ENCODE measurements at places on chromosomes 11 and 22.

GRCh38 chr22:48376428-48376827, 1451.2 kb downstream of the BRD1 start:
- DNase-seq: no peak

GRCh38 chr11:80473562-80473961, 1032.7 kb upstream of the TENM4 start:
- no peak for DNase-seq

- no peak for DNase-seq
These were observed 5.5 kb upstream of the CXCR5 start for GRCh38 chr11:118878163-118878563.

DNA sequence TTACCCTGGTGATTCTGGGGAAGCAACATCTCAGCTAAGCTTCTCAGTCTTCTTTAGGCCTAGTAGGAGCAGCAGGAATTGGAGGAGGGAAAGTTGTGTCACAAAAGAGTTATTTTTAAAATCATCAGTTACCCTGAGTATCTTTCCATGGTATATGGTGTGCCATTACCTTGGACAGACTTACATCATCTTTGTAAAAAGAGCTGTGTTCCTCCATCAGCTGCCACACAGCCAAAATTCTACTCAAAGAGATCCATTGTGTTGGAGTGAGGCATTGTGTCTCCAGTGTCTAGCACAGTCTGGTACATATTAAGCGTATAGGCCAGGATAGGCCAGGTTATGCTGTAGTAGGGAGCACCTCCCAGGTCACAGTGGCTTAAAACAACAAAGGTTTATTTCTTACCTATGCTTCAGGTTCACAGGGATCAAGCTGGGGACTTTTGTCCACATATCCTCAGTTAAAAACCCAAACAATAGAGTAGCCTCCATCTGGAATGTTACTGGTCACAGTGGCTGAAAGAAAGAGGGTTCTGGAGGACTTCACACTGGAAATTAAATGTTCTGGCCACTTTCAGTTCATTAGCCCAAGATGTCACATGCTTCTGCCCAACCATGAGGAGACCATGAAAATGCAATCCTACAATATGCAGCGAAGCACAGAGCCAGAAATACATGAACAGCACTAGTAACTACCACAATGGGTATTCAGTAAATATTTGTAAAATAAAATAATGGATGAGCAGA, 9.9 kb upstream of the TMPRSS5 start:
- DNase-seq: no peak

- no peak for DNase-seq
These were observed 14.1 kb downstream of the DERL3 start for GRCh38 chr22:23824476-23825245.

- no peak for DNase-seq
These were observed 4.6 kb upstream of the VSIG10L2 start for GRCh38 chr11:125941267-125941618.

DNA sequence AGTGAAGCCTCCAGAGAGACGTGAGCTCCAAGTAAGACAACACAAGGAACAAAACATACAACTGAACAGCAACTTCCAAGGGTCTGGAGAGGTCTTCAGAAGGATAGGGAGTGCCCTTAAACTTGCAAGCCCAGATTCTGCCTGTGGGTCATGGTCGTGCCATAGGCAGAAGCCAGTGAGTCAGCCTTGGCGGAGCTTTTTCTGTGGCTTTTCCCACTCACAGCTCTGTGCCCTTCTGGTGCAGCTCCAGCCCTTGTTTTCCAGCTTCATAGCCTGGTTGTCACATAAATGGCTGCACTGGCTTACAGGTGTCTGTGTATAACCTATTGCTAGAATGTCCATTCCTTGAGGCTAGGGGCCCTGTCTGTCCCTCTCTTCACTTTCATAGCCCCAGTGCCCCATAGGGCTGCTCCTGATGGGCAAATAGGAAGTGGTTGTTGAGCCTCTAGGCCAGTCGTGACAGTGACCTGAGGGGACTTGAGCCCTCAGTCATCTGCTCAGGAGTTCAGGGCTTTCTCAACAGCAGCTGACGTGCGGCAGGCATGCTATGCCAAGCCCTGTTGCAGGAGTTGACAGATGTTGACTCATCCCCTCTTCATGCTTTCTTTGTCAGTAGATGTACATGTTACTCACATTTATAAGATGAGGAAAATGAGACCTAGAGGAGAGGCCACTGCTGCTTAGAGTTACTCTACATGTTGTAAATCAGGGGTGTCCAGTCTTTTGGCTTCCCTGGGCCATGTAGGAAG, 7.4 kb downstream of the MED15 start:
- DNase-seq: no peak

DNA sequence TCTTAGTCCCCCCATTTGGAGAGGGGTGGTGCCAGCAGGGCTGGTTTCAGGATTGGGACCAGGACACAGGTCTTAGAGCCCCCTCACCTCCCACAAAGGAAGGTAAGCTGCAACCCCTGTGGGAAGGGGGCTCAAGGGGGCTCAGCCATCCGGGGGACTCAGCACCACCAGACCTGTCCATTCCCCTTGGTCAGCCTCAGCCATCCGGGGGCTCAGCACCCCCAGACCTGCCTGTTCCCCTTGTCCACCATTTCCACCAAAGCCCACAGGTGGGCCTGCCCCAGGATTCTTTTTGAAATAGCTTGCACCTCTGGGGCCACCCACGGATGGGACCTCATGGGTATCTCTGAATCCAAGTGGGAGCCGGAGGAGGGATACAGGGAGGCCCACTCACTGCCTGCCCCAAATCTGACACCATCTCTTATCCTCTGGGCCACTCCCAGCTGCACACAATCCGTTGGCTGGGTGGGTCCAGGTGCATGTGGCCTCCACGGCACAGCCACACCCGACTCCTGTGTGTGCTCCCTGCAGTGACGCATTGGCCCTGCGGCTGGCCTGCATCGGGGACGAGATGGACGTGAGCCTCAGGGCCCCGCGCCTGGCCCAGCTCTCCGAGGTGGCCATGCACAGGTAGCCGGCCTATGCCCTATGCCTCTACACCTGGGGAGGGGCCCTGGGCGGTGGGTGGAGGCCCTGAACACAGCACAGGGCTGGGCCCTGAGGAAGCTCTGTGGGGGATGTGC, 15.9 kb downstream of the MCAT start:
- DNase-seq: no peak

DNA sequence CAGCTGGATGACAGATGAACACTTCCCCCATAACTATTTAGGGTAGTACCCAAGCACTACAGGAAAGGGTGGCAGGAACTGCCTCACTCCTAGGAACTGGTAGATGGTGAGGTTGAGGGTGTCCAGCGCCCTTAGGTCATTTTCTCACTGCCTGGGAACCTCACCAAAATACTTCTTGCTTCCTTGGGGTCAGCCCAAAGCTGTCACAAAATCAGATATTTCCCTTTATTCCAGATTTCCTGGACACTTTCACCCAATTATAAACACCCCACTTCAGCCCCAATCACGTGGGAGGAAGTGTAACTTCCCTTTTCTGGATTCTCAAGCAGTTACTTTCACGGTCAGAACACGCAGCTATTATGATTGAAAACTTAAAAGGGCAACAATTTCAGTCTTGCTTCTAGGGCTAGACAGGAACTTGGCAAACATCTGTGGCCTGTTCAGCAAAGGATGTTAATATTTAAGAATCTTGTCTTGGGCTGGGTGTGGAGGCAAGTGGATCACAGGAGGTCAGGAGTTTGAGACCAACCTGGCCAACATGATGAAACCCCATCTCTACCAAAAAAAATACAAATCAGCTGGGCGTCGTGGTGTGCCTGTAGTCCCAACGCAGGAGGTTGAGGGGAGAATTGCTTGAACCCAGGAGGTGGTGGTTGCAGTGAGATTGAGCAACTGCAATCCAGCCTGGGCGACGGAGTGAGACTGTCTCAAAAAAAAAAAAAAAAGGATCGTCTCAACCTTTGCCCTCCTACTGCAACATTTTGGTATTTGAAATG, 4.0 kb downstream of the FTH1 start:
- DNase-seq: no peak

DNA sequence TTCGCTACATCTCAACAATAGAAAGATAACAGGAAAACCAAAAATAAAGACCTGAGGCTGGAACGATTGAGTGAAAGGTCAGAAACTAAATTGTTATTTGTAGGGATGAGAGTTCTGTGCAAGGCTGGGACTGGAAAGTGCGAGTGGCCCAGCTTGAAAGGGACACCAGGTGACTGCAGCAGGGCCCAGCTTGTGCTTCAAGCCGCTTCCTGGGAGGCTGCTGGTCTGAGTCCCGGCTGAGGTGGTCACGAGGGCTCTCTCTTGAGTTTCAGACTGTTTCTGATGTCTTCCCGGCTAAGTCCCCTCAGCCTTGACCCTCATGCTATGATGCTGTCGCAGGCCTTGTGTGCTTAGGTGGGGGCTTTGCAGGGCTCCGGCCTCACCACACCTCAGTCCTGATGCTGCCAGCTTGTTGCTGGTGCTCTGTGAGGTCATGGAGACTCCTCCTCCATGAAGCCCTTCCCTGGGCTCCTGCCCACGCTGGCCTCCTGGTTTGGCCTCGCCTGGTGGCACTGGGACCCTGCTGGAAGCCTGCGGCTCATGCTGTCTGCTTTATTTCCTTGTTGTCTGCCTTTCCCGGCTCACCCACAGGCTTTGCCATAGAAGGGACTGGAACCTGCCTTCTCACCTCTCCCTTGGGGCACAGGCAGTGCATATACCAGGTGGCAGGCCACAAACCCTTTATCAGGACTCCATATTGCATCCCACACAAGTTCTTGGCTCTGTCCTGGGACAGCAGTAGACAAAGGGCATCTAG, 4.0 kb downstream of the BANF1 start:
- no peak for DNase-seq

DNA sequence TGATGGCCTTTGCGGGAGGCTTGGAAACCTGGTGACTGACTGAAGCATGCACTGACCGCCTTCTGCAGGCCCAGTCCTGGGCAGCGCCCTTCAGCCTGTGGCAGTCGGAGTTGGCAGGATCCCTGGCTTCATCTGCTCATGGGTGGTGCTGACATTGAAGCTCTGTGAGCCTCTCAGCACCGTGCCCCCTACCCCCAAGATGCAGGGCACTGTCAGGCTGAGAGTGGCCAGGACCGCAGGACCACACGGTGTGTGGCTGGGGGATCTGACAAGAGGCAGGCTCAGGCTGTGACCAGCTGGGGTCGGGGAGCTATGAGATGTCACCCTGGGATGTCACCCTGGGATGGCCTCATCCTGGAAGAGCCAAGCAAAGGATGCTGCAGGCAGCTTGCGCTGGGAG, 32.7 kb downstream of the TBC1D22A start:
- no peak for DNase-seq

DNA sequence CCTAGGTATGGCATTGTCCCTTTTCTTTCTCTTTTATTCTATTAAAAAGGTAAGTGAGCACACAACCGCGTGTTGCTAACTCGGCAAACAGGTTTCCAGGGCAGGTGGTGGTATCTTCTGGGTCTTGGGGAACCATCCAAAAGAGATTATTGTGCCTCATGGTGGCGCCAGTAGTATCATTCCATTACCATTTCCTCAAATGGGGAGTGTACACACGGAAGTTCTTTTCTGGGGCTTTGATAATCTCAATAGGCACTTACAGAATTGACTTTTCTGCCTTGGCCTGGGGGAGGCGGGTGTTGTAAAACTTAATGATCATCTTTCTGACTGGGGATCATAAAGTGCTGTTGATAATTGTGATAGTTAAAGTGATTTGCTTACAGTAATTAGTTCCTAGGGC, 234.1 kb downstream of the KIRREL3 start:
- no peak for DNase-seq

DNA sequence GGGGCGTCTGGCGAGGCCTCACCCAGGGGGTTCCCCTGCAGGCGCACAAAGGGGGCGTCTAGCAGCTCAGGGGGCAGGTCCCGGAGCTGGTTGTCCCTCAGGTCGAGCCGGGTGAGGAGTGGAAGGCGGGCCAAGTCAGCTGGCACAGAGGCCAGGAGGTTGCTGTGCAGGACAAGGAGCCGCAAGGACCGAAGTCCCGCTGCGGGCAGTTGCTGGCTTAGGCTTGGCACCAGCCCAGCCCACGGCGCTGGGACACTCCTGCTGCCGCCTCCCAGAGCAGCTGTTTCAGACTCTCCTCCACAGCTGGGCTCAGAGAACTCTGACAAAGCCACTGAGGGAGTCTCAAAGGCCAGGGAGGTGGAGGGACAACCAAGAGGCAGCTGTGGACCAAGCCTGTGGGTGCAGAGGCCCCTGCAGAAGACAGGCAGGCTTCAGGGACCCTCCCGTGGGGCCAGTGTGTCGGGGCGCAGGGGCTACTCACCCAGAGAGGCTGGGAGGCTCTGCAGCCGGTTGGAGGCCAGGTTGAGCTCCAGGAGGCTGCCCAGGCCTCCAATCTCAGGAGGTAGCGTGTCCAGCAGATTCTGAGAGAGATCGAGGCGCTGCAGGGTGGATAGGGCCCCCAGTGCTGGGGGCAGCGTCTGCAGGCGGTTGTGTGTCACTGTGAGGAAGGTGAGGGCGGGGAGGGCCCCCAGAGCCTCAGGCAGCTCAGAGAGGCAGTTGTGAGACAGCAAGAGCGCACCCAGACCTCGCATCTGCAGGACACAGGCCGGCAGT, 2.2 kb downstream of the PIDD1 start:
- no peak for DNase-seq

GRCh38 chr11:74278721-74279161, 32.7 kb downstream of the P4HA3 start:
- no peak for DNase-seq

- no peak for DNase-seq
These were observed 104.5 kb downstream of the NTM start for GRCh38 chr11:131474947-131475346.

- DNase-seq: no peak
These were observed 28.7 kb upstream of the PICK1 start for GRCh38 chr22:38028344-38029130.

DNA sequence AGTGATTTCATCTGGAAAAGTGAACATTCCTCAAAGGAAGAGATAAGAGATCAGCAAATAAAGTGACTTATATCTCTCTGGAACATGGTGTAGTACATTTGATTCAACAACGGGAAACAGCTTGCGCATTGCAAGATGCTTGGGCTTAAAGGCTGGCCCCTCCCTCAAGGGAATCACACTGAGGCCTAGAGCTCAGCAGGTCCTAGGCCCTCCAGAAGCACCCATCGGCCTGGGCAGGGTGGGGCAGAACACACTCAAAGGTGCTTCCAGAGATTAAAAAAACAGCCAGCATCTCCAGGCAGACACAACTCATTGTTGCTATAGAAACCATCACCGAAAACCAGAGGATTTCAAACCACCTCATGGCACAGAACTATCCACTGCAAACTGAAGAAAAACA, 69.0 kb upstream of the ARFGAP3 start:
- DNase-seq: no peak

DNA sequence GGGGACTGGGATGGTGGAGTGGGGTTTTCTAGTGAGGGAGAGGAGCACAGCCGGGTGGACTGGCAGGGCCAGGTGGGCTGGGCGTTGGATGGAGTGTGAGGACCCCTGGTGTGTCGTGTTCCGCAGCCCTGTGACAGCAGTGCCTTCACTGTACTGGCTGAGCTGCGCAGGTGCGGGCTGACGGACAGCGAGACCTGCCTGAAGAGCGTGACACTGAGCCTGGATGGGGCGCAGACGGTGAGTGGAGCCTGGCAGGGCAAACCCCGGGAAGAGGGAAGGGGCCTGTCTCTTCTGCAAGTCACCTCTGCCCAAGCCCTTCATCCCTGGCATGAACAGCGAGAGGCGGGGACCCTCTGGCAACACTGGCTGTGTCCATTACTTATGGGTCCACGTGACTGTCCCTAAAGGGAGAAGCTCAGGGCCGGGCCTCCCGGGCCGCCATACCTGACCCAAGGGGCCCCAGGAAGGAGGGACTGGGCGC, 10.0 kb downstream of the MUC5AC start:
- no peak for DNase-seq
